Testis (tissue), 5 donors: ENCODE measurements at places on chromosomes 3 and 15. TPM values are rescaled to one million over a fixed set of nuclear protein-coding genes. Genes with fewer than 3 reads are reported as not detected.
A peak's percentile ranks its signal among the peaks of the same experiment; 100 is the strongest.

The GOLGA6D gene
- total RNA-seq = 13.1 TPM

DNA sequence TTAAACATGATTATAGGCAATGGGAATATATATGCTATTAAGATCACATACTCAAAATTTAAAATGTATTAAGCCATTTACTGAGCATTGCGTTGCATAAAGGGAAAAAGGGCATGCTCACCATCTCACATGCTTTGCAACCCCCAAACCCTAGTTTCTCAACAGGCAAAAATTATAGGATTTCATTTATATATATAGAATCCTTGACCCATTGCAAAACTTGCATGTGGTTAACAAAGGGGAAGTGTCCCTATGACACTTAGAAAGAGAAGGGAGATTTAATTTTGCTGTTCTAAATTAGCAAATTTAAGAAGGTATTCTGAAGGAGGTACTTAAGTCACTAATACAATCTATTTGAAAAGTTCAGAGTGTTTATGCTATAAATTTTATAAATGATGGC, 837.8 kb downstream of the DIPK2A start:
- no peak for DNase-seq
- H3K27me3 ChIP-seq = no peaks in the 10 kb centered on the region
- no peak overlapping the region for H3K27ac ChIP-seq
- no peak overlapping the region for H3K4me3 ChIP-seq
- H3K4me1 ChIP-seq = no peaks in the 10 kb centered on the region

GRCh38 chr3:96236522-96236921, 577.9 kb upstream of the EPHA6 start:
- no peaks in the 10 kb centered on the region for H3K27me3 ChIP-seq
- DNase-seq = no peak
- H3K27ac ChIP-seq = no peak overlapping the region
- no peaks in the 10 kb centered on the region for H3K4me1 ChIP-seq
- no peak overlapping the region for H3K4me3 ChIP-seq

The EFHB gene
- total RNA-seq = 9.4 TPM

DNA sequence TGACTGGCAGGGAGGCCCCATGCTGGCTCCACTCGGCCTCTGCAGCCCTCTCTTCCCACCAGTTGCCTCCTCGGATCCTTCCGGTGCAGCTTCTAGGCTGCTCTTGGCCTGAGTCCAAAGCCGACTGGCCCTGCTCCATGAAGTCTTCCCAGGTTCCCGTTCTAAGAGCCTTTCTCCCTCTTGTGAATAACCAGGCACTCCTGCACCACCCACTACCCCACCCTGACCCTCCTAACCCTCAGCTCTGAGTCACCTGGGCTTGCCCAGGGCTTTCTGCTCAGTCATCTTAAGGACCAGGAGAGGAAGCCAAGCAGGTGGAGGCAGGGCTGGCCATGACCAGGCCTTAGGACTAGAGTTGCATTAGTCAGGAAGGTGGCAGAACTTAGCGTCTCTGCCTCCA, 28.1 kb upstream of the CNBP start:
- no peak overlapping the region for H3K27ac ChIP-seq
- H3K4me3 ChIP-seq = no peak overlapping the region
- no peaks in the 10 kb centered on the region for H3K27me3 ChIP-seq
- no peaks in the 10 kb centered on the region for H3K36me3 ChIP-seq
- H3K4me1 ChIP-seq = peaks cover 16% of the 10 kb centered on the region

The BNC1 gene
- 32.7 TPM for total RNA-seq

DNA sequence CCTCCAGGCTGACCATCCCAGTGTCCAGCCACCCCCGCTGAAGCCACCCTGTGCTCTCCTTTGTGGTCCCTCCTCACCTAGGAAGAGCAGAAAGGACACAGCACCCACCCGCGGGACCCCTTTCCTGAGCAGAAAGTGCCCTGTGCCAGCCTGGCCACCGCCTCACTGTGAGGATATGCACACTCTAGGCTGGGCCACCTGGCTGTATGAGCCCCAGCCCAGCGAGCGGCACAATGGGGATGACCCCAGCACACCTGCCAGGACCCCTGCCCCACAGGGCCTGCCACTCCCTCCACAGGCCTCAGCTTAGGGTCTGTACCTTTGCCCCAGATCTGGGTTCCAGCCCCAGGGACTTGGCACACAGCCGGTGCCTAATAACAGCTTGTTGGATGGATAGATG, 47.9 kb upstream of the FURIN start:
- no peak overlapping the region for H3K27ac ChIP-seq
- peaks cover 12% of the 10 kb centered on the region for H3K4me1 ChIP-seq
- DNase-seq = no peak
- H3K4me3 ChIP-seq = no peak overlapping the region
- no peaks in the 10 kb centered on the region for H3K27me3 ChIP-seq

The PLA2G4E gene
- total RNA-seq = 0.31 TPM

DNA sequence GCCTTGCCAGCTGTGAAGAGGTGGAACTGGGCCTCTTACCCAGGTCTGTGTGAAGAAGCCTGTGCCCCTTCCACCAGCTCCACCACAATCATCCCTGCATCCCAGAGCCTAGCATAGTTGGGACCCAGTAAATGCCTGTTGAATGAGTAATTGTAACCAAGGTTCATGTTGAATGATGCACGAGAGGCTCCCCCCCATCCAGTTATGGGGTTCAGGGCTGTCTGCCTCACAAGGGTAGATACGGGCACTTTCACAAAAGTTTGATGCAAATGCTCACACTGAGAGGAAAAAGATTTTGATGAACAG, 29.5 kb upstream of the TSEN2 start:
- H3K27me3 ChIP-seq = no peaks in the 10 kb centered on the region
- H3K36me3 ChIP-seq = no peaks in the 10 kb centered on the region
- no peak overlapping the region for H3K27ac ChIP-seq
- DNase-seq = no peak
- no peak overlapping the region for H3K4me3 ChIP-seq

DNA sequence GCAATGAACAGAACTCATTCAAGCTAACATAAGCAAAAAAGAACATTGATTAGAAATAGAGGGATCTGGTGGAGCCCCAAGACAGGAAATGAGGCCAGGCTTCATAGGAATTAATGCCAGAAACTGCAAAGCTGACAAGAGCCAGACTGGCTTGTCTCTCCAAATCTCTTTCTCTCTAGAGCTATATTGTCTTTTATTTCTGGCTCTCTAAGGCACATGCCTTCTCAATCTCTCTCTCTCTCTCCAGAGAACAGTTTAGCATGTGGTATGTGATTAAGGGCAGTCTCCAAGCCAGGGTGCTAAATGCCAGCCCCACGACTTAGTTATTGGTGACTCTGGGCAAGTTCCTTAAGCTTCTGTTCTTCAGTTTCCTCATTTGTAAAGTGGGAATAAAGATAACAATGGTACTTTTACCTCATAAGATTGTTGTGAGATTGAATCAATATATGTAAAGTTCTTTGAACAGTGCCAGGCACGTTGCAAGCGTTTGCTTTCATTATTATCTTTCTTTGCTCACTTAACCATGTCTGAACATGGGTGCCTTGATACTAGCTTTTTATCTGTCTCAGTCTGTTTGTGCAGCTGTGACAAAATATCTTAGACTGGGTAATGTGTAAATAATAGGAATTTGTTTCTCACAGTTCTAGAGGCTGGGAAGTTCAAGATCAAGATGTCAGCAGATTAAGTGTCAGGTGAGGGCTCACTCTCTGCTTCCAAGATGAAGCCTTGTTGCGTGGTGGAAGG, 123.2 kb downstream of the BDH1 start:
- no peak for DNase-seq
- H3K27me3 ChIP-seq = no peaks in the 10 kb centered on the region
- no peaks in the 10 kb centered on the region for H3K36me3 ChIP-seq
- H3K4me3 ChIP-seq = no peak overlapping the region
- peaks cover 28% of the 10 kb centered on the region for H3K4me1 ChIP-seq

DNA sequence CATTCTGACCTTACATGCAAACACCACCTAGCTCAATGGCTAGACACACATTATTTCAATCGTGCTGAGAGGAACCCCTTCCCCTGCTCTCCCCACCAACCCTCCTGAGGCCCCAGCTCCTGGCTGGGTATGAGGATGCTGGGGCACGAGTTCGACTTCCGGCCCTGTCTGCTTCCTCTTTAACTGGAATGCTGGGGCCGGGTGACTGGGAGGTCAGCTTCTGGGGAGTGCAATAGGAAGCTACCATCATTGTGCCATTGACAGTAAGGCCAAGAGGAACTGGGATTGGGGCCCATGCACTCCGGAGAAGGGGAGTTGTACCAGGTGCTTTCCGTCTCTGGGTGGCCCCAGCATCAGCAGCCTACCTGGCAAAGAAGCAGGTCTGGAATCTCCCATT, 15.6 kb upstream of the TLE3 start:
- H3K36me3 ChIP-seq = no peaks in the 10 kb centered on the region
- H3K27ac ChIP-seq = no peak overlapping the region
- peaks cover 8% of the 10 kb centered on the region for H3K4me1 ChIP-seq
- no peaks in the 10 kb centered on the region for H3K27me3 ChIP-seq
- no peak overlapping the region for H3K4me3 ChIP-seq
- no peak for DNase-seq

DNA sequence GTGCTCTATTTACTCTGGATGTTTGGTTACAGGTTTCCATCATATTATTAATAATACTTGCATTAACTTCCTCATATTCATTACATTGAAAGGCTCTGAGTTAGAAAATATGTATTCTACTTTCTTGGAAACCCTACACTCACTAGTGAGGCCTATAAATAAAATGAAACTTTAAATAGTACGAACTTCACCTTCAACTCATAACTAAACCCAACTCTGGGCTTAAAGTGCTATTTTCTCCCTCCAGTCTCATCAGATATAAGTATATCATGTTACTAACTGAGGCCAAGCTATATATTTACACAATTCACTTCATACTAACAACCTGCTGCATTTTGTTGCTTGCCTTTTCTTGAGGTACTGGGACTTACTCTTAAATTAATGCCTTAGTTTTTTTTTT, 306.7 kb downstream of the TIGIT start:
- H3K4me1 ChIP-seq = peaks cover 17% of the 10 kb centered on the region
- H3K27me3 ChIP-seq = no peaks in the 10 kb centered on the region
- no peak for DNase-seq
- no peaks in the 10 kb centered on the region for H3K36me3 ChIP-seq

The FOXL2 gene
- 2.6 TPM for total RNA-seq

DNA sequence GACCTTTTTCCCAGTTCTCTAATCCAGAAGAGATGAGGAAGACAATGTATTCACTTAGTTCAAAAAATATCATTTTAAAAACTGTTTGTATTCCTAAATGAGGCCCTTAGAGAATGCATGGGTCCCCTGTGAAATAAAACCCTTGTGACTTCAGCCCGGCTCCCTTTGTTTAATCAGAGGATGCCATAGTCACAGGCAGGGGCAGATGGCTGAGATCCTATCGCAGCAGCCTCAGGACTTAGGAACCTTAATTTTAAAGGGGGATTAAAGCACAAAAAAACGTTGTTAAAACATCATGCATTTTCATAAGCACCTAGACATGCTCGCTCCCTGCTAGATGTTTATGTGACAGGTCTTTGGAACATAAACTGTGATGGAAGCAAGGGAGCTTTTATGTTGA, 176.6 kb downstream of the IL20RB start:
- no peak for DNase-seq
- H3K27ac ChIP-seq = no peak overlapping the region
- H3K36me3 ChIP-seq = no peaks in the 10 kb centered on the region
- no peaks in the 10 kb centered on the region for H3K4me1 ChIP-seq

DNA sequence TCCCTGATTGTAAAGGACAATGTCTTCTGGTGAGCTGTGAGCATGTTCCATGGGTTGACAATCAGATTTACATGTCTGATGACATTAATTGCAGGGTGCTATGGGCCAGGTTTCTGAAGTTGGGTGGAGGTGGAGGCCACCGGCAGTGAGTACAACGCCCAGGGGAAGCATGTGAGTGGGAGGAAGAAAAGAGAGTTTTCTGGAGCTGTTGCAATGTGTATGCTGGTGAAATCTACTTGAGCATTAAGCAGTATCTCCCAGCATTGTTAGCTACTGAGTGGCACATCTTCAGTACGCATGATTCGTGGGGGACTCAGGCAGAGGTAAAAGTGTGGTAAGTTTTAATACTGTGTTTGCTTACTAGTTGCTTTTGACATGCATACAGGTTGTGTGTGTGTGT, 26.6 kb downstream of the TMEM45A start:
- H3K27me3 ChIP-seq = no peaks in the 10 kb centered on the region
- DNase-seq = no peak
- H3K27ac ChIP-seq = no peak overlapping the region
- no peaks in the 10 kb centered on the region for H3K36me3 ChIP-seq
- no peak overlapping the region for H3K4me3 ChIP-seq

GRCh38 chr3:197292648-197293047, 5.8 kb downstream of the DLG1 start:
- no peaks in the 10 kb centered on the region for H3K27me3 ChIP-seq
- H3K4me1 ChIP-seq = no peaks in the 10 kb centered on the region
- H3K36me3 ChIP-seq = peaks cover 2% of the 10 kb centered on the region
- H3K4me3 ChIP-seq = no peak overlapping the region
- H3K27ac ChIP-seq = no peak overlapping the region
- no peak for DNase-seq

The SLC25A20 gene
- total RNA-seq = 15.7 TPM

The CD200R1 gene
- 1.7 TPM for total RNA-seq

DNA sequence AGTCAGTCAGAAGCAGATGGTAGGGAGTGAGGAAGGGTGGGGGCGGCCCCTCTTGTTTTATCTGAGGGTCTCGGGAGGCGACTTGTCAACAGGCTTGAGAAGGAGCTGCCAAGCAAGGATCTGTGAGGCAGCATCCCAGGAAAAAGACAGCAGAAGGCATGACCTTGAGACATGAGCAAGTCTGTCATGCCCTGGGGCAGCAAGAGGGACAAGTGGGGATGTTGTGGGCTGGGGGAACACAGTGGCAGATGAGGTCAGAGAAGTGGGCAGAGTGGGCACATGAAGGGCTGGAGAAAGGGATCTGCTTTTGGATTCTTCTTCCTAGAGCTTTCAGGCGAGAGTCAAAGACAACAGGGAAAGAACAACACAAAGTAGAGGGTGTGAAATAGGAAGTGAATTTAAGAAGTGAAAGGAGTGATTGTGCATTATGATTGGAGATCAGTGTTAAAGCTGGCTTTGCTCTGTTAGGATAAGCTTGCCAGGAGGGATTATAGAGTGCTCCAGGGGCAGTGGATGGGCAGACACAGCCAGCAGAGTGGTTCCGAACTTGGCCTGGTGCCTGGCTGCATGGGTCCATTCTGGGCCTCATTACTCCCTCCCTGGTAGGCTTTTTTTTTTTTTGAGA, 73.3 kb downstream of the USP13 start:
- no peaks in the 10 kb centered on the region for H3K27me3 ChIP-seq
- no peak overlapping the region for H3K4me3 ChIP-seq
- peaks cover 5% of the 10 kb centered on the region for H3K4me1 ChIP-seq

GRCh38 chr15:64739577-64740143, 35.7 kb downstream of the RBPMS2 start:
- DNase-seq = no peak
- H3K27ac ChIP-seq = peak overlapping the region; percentile 65
- no peak overlapping the region for H3K4me3 ChIP-seq
- peaks cover 15% of the 10 kb centered on the region for H3K4me1 ChIP-seq

GRCh38 chr3:193884652-193885051, 251.3 kb upstream of the HES1 start:
- H3K36me3 ChIP-seq = no peaks in the 10 kb centered on the region
- no peak overlapping the region for H3K4me3 ChIP-seq
- H3K27ac ChIP-seq = no peak overlapping the region
- H3K4me1 ChIP-seq = peaks cover 6% of the 10 kb centered on the region

- no peaks in the 10 kb centered on the region for H3K4me1 ChIP-seq
- DNase-seq = no peak
- H3K27me3 ChIP-seq = no peaks in the 10 kb centered on the region
- H3K4me3 ChIP-seq = no peak overlapping the region
- H3K36me3 ChIP-seq = no peaks in the 10 kb centered on the region
Measured at GRCh38 chr3:144364737-144365136, 393.1 kb downstream of the DIPK2A start.

The EPHA3 gene
- total RNA-seq = 0.99 TPM

- no peak for DNase-seq
- H3K4me1 ChIP-seq = peaks cover 46% of the 10 kb centered on the region
- no peaks in the 10 kb centered on the region for H3K27me3 ChIP-seq
Measured at GRCh38 chr3:107258300-107258699, 118.9 kb upstream of the CCDC54 start.
